ENCODE measurements at places on chromosomes 5 and 9.

- no peak for DNase-seq
These were observed 1.5 kb downstream of the CLTA start for GRCh38 chr9:36192196-36192595.

GRCh38 chr9:6218099-6218502 is 2.5 kb downstream of the IL33 start:
- no peak for DNase-seq

- no peak for DNase-seq
These were observed 1149.0 kb downstream of the EFNA5 start for GRCh38 chr5:106521701-106522100.

GRCh38 chr9:79824265-79824664 is 252.5 kb downstream of the TLE4 start:
- no peak for DNase-seq

- DNase-seq = no peak
These were observed 63.0 kb downstream of the NR6A1 start for GRCh38 chr9:124708074-124708473.

GRCh38 chr9:83526901-83527300 is 11.3 kb downstream of the FRMD3 start:
- DNase-seq = no peak

- DNase-seq = no peak
These were observed 170.2 kb downstream of the HSPA4 start for GRCh38 chr5:133222040-133222439.

GRCh38 chr5:107809201-107810034 is 138.7 kb upstream of the EFNA5 start:
- DNase-seq = no peak

DNA sequence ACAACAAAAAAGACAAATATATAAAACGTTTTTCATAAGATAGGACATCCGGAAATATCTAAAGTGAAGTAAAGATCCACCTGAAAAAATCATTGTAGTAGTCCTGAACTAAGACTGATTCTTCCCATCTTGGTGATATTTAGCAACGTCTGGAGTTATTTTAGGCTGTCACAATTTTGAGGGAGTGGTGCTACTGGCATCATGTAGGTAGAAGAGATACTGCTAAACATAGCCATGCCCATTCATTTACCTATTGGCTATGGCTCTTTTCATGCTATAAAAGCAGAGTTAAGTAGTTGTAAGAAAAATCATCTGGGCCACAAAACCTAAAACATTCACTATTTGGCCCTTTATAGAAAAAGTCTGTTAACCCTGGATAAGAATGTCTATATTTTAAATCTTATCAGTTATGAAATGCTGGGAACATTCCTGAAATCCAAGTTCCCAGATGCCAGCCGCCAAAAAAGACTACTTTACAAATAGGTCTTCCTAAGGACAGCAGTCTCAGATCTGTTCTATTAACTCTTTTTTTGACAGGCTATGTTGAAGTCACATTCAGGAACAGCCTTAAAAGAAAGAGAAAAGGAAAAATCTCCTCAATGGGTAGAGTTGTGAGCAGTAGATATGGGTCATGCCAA is 27.0 kb downstream of the RAPGEF6 start:
- no peak for DNase-seq

DNA sequence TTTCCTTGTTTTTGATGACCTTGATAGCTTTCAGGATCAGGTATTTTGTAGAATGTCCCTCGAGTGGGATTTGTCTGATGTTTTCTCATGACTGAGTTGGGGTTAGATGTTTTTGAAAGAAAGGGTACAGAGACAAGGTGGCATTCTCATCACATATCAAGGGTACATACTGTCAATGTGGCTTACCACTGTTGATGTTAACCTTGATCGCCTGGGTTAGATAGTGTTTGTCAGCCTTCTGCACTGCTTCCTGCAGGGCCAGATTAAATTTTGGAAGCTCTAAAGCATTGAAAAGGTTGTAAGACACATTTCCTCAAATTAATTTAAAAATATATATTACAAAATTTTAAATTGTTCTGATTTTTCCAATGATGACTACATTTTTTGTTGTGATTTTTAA is 287.4 kb upstream of the ACTBL2 start:
- DNase-seq = no peak

GRCh38 chr5:137933491-137933911 is 44.2 kb downstream of the PKD2L2 start:
- DNase-seq = no peak

- DNase-seq = no peak
These were observed 41.6 kb downstream of the MLLT3 start for GRCh38 chr9:20580673-20581072.

- DNase-seq = no peak
These were observed 154.8 kb upstream of the LHFPL2 start for GRCh38 chr5:78803353-78803752.

GRCh38 chr9:87535817-87536539 is 38.3 kb downstream of the DAPK1 start:
- no peak for DNase-seq

GRCh38 chr9:125038166-125038565 is 97.3 kb upstream of the GOLGA1 start:
- DNase-seq = no peak
